ENCODE measurements at places on chromosomes 6 and 20.

DNA sequence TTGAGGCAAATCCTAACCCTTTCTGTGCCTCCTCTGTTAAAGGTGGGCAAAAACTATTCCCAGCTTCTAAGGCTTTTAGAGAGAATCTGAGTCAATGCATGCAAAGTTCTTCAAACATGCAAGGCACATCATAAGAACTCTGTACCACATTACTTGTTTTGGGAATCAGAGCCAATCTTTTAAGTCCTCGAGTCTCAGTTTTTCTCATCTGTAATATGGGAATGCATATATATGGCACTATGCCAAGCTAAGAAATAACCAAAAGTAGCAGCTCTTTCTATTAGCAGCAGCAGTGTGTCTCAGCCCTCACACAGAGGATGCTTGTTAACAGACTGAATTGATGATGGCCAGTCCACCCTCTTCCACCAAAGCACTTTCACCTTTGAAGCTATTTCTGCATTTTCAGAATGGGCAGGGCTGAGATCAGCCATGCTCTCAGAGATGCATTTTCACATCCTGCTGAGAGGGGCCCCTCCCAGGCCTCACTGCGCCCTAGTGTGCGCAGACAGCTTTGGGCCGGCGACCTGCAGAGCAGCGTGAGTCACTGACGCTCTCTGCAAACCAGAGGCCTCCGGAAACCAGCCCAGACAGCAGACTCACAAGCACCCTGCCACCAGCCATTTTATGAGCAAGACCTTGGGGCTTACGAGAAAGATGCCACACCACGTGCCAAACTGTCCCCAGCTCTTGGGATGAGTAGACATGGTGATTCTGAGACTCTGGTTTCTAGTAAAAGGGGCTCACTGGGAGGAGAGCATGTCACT is 138.0 kb downstream of the NFATC2 start:
- no peak for DNase-seq

DNA sequence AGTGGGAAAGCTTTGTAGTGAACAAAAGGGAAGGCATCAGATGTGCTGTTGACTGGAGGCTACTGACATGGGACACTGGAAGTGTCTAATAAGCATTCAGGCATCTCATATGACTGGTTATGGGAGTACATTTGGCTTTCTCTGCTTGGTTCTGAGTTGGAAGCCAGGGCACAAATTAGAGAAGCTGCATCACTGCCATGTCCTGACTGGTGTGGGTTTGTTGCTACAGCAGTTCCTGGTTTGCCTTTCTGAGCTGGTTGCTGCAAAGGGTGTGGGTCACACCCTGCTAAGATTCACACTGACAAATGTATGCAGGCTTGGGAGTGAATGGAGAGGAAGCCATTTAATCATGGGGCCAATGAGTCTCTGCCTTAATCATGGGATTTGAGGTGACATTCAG is 36.2 kb upstream of the NANP start:
- no peak for DNase-seq

DNA sequence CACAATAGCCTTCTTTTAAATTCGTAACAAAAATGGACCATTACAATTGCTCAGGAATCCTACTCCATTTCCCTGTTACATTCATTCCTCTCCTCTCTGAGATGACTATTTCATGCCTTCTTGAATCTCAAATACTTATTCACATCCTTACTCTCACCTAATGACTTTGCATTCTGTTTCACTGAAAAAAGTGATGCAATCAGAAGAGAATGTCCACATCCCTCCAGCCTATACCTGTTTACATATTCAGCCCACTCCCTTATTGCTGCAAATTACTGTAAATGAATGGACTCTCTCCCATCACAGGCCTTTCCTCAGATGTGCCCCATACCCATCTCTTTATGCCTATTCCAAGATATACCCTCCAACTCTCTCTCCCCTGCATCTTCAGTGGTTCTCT is 8.6 kb downstream of the TAAR1 start:
- DNase-seq: no peak

DNA sequence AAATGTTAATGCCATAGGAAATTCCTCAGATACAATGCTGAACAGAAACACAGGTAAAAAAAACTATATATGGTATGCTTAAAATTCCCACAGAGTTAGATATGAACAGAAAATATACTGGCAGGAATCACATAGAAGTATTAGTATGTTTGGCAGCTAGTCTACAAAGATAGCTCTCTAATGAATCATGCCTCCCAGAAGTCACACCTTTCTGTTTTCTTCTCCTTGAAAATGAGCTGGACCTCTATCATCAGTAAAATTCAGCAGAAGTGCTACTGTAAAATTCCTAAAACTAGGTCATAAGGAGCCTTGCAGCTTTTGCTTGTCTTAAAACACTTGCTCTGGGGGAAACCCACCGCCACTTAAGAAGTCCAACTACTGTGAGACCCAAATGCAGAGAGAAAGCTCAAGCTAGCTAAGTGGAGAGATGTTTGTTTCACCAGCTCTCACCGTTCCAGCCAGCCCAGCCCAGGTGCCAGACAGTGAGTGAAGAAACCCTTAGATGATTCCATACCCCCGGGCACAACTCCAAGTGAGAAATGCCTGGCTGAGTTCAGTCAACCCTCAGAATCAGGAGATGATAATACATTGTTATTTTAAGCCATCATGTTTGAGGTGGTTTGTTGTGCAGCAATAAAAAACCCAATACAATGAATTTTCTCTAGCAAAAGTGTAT is 43.0 kb downstream of the TSPYL4 start:
- peak; percentile 51 for DNase-seq

DNA sequence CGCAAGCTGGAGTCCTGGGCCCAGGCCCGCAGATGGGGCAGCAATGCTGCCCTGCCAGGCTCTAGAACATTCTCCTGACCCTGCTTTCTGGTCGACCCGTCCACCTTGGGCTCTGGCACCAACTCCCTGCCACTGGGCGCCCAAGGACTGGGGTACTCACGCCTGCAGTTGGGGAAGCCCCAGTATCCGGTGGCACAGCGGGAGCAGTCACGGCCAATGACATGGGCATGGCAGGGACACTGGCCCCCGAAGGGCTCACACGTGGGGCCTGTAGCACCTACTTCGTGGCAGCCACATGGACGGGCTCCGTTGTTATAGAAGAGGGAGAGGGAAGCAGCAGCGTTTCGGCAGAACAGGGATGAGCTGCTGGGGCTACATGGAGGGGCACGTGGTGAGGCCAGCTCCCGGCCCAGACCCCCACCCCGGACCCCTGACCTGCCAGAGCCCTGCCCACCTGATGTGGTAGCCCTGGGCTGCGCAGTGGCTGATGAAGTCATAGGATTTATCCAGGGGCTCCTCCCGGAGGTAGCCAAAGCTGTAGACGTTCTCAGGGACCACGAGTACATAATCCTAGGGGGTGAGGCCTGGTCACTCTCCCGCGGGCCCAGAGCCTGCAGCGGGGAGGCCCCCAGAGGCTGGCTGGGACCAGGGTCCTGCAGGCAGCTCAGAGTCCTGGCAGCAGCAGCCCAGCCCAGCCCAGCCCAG is 26.0 kb downstream of the ADRM1 start:
- no peak for DNase-seq

GRCh38 chr6:166925141-166925996 is 31.0 kb downstream of the RNASET2 start:
- DNase-seq: no peak

DNA sequence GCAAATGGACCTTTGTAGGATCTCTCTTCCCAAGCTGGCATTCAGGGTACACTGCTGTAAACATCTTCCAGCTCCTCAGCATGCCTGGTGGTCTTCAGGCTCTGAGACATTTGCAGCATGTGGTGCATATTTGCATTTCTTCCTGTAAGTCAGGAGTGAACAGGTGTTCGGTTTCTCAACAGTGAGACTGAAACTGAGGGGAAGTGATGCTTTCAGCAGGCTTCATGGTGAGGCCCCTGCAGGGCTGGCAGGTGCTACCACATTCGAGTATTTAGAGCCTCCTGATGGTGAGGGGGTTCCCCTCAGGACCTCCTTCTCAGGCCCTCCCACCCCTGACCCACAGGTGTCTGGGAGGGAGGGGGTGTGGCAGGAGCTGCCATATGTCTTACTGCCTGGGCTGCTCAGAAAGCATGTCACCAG is 15.1 kb downstream of the MYBL2 start:
- DNase-seq: no peak

GRCh38 chr6:1552296-1552761 is 57.4 kb upstream of the FOXC1 start:
- DNase-seq: no peak

DNA sequence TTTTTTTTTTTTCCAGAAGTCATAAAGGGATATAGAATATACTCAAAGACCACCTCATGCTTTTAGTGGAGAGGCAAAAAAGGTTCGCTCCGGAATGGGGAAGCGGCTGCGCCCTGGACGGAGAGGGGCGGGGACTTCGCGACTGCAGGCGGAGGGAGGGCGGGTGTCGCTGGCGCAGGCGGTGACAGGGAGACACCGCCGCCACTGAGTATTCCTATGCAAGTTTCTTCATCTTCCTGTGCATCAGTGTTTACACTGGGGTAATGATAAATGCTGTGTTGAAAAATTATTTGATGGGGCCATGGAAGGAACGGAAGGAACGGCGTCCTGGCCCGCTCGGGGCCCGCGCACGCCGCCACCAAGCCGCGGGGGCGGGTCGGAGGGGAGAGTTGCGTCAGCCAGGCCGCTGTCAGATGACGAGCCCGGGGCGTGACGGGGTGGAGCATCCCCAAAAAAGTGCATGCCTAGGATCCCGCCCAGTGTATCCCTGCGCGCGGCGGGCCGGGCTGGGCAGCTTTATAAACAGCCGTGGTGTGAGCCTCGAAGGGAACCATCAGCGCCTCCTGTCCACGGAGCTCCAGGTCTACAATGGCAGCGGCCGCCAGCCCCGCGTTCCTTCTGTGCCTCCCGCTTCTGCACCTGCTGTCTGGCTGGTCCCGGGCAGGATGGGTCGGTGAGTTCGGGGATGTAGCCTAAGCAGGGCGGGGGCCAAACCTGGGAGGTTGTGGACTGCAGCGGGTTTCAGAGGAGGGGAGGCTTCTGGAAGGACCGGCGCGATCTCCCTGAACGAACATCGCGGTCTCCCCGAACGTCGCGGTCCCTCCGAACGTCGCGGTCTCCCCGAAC is at the start of gene ULBP1:
TSS of gene ULBP1 (plus strand) at position 482 of the 846 bp plus-strand sequence. CDS start at position 589, 107 bp downstream.
- DNase-seq: peak; percentile 61

- DNase-seq: no peak
These were observed 175.7 kb upstream of the SULF2 start for GRCh38 chr20:47960769-47961541.

DNA sequence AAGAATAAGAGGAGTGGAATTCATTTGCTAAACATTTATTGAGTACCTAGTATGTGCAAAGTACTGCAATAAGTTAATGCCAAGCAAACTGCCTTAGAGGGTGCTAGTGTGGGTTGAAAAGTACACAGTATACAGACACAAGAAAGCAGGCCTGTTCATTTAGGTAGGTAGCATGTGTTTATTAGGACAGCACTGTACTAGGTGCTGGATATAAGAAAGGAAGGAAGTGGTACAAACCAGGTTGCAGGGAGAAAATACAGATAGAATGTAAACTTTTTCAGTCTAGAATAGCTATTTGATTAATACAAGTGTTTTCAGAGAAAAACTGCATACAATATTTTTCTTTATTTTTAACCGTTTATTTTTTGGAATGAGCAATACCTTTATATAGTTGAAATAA is 68.1 kb downstream of the PHF20 start:
- DNase-seq: no peak

DNA sequence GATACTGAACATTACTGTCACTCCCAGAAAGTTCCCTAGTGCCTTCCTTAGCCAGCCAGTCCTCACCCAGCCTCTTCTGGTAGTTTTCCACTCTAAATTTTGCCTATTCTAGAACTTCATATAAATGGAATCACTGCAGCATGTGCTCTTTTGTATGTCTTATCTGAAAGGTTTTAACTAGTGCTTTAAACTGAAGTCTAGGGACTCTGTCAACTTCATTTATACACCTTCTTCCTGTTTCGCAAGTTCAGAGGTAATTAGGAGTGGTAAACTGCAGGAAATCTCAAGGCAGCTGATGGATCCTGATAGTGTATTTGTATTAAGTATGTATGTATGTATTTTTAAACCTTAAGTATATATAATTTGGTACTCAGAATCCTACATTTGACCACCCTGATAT is 94.3 kb downstream of the TCP11 start:
- no peak for DNase-seq

GRCh38 chr6:167401525-167402194 is 76.8 kb downstream of the TTLL2 start:
- no peak for DNase-seq

- DNase-seq: peak; percentile 65
These were observed 113.5 kb upstream of the BTN3A2 start for GRCh38 chr6:26251354-26252076.

DNA sequence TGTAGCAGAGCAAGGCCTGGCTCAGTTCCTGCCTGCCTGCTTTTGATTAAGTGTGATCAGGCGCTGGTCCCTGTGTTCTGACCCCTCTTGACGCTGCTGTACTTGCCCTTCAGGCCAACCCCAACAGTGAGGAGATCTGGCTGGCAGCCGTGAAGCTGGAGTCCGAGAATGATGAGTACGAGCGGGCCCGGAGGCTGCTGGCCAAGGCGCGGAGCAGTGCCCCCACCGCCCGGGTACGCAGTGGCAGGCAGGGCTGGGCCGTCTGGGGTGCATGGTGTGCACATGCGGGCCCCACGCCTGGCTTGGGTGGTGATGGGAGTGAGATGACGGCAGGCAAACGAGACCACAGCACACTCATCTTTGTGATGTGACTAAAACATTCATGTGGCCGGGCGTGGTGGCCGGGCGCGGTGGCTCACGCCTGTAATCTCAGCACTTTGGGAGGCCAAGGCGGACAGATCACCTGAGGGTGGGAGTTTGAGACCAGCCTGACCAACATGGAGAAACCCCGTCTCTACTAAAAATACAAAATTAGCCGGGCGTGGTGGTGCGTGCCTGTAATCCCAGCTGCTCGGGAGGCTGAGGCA is 10.1 kb upstream of the C20orf204 start:
- DNase-seq: no peak

- DNase-seq: no peak
These were observed 58.1 kb upstream of the SHLD1 start for GRCh38 chr20:5691918-5692618.

GRCh38 chr6:2625581-2625980 is 125.1 kb downstream of the MYLK4 start:
- DNase-seq: no peak

GRCh38 chr20:62045529-62046285 is 20.0 kb downstream of the TAF4 start:
- DNase-seq: no peak

DNA sequence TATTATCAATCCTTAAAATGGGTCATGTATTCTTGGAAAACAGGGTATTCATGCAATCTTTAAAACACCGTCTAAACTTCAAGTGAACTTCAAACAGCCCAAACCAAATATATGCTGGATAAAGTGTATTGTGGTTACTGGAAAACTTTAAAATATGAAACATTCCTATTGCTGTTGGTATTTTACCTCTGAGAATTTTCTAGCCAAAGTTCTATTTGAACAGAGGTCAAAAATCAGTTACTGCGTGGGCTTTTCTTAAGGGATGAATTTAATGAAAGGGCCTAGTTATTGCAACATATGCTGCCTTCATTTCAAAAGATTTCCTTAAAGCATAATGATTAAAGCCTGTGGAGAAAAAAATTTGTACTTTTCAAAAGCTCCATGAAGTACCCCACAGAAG is 436.0 kb downstream of the PLCB1 start:
- no peak for DNase-seq

- DNase-seq: no peak
These were observed 401.5 kb upstream of the SASH1 start for GRCh38 chr6:147941143-147941542.
